WTC11 (cell line): ENCODE measurements at places on chromosomes 2 and 18.

GRCh38 chr2:133791191-133791590 is 222.9 kb upstream of the NCKAP5 start:
- H3K27me3 ChIP-seq: no peaks in the 10 kb centered on the region
- no peak overlapping the region for H3K4me3 ChIP-seq
- H3K4me1 ChIP-seq: peaks cover 7% of the 10 kb centered on the region
- H3K36me3 ChIP-seq: peaks cover 4% of the 10 kb centered on the region; the same call in 1 of the 2 replicates
- no peak for DNase-seq

DNA sequence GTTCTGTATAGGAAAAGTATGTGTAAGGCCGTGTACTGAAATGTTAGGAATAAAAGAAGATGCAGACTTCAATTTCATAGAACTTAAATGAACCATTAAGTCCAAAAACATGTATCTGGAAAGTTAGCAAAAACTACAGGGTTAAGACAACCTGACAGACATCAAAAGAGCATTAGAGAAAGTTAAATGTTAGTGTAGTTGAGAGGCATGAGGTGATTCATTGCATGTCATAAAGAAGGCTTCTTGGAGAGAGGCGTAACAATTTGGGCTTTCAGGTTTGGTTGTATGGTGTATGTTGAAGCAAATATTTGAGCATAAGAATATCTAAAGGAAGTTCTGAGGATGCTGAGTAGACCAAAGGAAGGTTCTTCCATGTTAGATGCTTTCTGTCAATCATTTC is 6.3 kb downstream of the EPC2 start:
- no peaks in the 10 kb centered on the region for H3K27me3 ChIP-seq
- no peaks in the 10 kb centered on the region for H3K36me3 ChIP-seq
- peaks cover 55% of the 10 kb centered on the region for H3K4me1 ChIP-seq
- DNase-seq: no peak
- no peak overlapping the region for H3K27ac ChIP-seq

- no peak for DNase-seq
- H3K27me3 ChIP-seq: no peaks in the 10 kb centered on the region
- peaks cover 7% of the 10 kb centered on the region; the same call in 1 of the 2 replicates for H3K4me1 ChIP-seq
- no peaks in the 10 kb centered on the region for H3K36me3 ChIP-seq
- no peak overlapping the region for H3K27ac ChIP-seq
Measured at GRCh38 chr18:52408800-52409302, 68.9 kb downstream of the DCC start.

DNA sequence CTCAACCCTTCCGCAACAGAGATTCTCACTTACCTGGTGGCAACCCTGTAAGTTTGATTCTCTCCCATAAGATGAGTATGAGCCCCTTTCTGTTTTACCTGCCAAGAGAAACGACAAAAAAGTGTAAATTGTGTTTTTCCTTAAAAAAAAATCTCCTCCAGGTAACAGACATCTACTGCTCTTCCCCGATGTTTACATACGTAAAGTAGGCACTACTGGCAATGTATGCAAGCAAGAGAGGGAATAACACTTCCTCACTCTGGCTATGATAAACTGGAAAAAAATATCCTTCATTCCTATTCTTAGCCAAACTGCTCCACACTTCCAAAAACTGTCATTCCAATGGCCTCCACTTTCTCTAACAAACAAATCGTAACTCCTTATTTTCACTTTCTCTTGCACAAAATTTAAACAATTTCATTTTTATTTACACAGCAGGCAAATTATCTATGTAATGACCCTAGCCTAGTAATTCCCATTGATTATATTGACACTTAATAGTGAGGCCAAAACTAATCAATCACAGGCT is 184.5 kb downstream of the TCF4 start:
- H3K27me3 ChIP-seq: no peaks in the 10 kb centered on the region
- no peak for DNase-seq
